Cortex of kidney (tissue), 1 donor: ENCODE measurements at places on chromosomes 13 and 19.

DNA sequence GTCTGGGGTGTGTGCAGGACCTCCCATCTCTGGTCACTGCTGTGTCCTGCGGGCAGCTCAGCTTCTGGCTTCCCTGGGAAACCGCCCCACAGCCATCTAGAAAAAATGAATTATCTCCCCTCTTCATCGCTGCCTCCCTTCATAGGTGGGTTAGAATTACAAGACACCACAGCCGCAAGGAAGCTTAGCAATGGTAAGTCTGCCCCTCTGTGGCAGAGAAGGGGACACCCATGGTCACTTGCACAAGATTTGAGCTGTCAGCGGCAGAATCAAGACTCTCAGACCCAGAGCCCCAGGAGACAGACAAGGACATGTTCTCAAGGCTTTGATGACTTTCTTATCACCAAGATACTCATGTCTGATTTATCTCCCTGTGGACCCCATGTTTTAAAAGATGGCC is 110.8 kb upstream of the PABPC3 start:
- no peak for DNase-seq

GRCh38 chr19:57037556-57037955 is 82.2 kb upstream of the USP29 start:
- DNase-seq: no peak

DNA sequence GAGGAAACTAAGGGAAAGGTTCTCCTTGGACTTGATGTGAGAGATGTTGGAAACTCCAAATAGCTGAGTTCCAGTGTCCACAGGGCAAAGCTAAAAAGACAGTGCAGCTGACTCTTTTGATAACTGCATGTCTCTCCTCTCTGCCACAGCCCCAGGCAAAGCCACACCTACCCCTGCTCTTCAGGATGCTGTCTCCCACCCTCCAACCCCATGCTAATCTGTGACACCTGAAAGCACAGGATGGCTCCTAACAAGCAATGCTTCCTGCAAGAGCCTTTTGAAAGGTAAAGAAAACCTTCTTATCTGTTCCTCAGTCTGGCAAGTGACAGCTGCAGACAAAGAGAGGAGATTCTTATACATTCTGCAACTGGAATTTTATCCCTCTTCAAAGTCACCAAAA is 14.5 kb downstream of the SLC46A3 start:
- DNase-seq: no peak

GRCh38 chr19:48770734-48771472 is 15.6 kb downstream of the FGF21 start:
- no peak for DNase-seq

DNA sequence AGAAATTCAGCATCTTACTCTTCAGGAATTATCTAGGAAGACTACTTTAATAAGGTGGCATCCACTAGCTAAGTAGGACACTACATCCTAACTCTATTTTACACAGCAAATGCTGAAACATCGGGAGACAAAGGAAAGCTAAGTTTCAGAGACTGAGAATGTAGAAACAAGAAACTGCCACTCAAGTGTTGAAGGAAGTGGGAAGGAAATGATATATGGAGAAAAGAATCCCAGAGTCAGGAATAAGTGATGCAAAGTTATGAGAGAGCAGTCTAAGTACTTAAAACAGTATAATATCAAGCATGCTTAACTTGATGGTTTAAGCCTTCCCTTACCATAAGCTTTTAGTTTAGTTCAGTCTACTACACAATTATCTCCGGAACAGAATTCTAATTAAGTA is 52.4 kb downstream of the RBM26 start:
- no peak for DNase-seq

- DNase-seq: no peak
These were observed 89.2 kb downstream of the KCNRG start for GRCh38 chr13:50104493-50104892.

GRCh38 chr13:113491982-113492381 is 1.5 kb upstream of the DCUN1D2 start:
- DNase-seq: no peak

DNA sequence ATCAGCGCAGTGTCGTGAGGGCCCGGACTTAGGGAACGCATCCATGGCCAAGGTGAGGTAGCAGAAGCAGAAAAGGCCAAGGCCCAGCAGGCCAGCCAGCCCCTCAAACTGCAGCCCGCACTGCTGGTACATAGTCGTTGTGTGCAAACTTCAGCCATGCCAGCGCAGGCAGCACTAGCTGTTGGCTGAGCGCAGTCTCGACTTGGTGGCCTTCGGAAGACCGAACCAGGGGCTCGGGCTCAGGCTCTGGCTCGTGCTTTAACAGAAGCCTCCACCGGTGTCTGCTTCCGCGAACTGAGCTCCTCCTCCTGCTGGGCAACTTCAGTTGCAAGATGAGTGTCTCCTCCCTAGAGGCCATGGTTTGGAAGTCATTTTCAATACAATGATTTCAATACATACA is 157.5 kb downstream of the DNAJC15 start:
- no peak for DNase-seq

DNA sequence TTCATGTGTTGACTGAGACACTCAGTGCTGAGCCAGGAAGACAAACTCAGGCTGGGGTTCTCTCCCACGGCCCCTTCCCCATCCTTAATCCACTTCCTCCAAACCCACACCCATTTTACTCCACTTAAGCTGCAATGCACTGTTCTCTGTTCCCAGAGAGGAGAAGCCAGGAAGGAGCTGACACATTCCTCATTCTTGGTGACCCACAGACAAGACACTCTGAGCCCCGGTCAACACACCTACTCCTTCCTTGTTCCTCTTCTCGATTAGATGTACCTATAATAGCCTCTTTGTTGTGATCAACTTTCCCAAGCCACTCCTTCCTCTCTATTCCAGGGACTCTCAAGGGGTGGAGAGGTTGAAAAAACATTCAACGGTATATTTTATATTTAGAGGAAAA is 47.1 kb downstream of the INSR start:
- DNase-seq: no peak

- no peak for DNase-seq
These were observed 40.3 kb downstream of the ERICH6B start for GRCh38 chr13:45575146-45575829.

DNA sequence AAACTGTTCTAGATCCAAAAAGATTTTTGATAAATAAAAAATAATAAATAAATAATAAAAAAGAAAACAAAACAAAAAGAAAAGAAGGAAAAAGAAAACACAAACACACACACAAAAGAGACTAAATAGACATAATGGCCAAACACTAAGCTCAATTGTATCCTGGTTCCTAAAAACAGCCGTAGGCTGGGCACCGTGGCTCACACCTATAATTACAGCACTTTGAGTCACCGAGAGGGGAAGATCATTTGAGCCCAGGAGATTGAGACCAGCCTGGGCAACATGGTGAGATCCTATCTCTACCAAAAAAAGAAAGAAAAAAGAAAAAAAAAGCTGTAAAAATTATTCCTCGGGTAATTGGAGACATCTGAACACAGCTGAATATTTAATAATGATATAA is 8.9 kb downstream of the ETHE1 start:
- DNase-seq: no peak

GRCh38 chr19:17803264-17803896 is 8.4 kb downstream of the B3GNT3 start:
- DNase-seq: no peak

GRCh38 chr19:1602091-1602707 is 3.1 kb downstream of the UQCR11 start:
- DNase-seq: no peak

GRCh38 chr19:15448044-15448777 is 1.5 kb downstream of the WIZ start:
- DNase-seq: no peak

GRCh38 chr19:52200044-52200443 is 10.2 kb downstream of the PPP2R1A start:
- no peak for DNase-seq

GRCh38 chr13:33787051-33787591 is 30.8 kb upstream of the RFC3 start:
- DNase-seq: no peak

DNA sequence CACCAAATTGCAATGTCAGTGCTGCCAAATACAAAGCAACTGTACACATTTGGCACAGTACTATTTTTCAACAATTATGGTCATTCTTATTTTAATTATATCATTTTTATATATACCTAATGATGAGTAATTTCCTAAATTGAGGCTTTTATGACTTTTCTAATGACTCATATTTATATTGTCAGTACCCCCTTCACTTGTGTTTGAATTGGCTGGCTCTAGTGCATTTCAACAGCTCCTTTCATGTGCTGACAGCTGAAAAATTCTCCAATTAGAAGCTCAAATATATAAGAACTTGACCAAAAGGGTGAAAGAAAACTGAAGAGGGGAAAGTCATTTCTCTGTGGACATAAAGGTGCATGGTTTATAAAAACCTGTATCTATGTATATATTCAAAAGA is 263.3 kb downstream of the SLITRK1 start:
- no peak for DNase-seq

DNA sequence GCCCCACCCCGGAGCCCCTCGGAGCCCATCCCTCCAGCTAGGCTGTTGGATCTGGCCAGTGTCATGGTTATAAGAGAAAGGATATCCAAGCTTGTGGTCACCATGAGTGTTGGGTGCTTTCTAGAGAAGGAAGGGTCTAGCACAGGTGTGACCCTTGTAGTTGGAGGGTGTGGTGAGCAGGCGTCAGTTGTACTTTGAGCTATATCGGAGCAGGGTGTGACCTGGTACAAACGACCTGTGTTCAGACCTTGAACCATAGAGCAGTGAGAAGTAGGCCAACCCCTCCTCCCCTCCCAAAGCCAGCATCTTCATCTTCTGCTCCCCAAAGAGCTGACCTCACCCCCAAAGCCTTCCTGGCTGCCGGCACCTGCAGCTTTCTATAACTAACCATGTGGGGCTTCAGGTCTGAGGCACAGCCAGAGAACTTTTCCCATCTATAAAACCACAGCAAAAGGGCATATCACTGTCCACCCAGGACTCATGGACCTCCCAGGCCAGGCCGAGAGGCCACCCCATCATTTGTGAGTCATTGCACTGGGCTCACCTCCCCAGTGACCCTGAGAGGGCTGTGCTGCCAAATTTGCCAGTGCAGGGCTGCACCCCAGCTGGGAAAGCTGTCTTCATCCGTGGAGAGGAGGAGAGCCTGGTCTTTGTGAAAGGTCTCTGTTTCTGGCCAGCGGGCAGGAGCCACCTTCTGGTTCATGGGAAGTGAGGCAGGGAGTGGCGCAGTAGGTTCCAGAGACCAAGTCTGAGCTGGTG is 14.2 kb downstream of the RAB8A start:
- DNase-seq: no peak

- DNase-seq: no peak
These were observed 259.9 kb downstream of the SLITRK1 start for GRCh38 chr13:83622422-83622784.

DNA sequence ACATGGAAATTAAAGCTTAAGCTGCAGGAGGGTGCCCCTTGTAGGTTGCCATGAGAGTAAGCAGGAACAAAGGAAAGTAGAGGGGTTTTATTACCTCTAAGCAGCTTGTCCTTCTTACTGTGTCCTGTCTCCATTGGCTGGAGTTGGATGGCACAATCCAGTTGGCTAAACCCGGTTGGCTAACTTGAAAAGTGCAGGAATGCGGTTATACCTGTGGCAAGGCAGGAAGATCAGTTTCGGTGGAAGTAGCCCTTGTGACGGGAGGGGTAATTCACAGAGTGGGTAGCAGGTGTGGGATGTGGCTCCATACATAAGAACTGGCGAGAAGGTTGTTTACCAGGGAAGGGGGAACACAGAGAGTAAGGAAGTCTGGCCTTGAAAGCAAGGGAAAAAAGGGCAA is 3.2 kb downstream of the ZNF726 start:
- DNase-seq: no peak

GRCh38 chr13:84400706-84401105 is 518.4 kb upstream of the SLITRK1 start:
- DNase-seq: no peak

GRCh38 chr19:35396240-35396885 is 25.5 kb downstream of the GPR42 start:
- no peak for DNase-seq

DNA sequence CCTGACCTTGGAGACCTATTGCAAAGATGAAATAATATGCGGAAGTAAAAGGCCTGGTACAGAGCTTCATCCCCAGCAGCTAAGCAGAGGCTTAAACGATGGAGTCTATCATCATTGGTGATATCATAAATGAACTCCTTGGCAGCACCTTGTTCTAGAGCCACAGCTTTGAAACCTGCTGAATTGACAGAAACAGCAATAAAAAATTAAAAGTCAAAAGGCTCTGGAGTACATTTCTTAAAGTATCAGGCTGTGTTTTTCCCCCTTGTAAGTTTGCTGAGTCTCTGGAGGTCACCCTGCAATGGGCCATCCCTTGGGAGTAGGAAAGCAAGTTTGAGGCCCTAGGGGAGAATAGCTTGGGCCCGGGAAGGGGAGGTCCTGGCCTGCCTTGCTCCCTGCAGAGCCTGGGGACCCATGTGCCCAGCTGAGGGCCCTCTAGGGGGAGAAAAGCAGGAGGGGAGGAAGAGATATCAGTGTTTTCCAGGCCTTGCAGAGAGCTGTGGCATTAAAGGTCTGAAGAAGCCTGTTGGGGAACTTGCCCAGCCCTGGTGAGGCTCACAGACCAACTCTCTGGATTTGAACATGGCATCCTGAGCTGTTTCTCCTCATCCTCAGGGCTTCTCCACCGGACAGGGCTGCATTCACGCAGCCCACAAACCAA is 416.1 kb downstream of the ZNF536 start:
- DNase-seq: no peak

DNA sequence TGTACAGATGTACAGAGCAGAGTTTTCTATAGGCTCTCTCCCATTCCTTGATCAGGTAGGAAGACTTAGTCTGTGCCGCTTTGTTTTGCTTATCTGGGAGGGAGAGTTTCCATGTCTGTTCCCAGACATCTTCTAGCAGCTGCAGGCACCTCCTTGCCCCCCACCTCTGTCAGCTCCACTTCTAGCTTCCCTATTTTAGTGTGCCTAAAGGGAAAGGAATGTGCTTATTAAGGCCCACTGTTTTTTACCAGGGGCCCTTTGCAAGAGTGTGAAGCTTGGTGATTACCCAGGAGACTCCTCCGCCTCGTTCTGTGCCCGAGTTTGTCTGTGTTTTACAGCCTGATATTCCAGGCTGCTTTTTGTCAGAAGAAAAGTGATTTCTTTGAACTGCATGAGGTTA is 1984.4 kb downstream of the OLFM4 start:
- DNase-seq: no peak

DNA sequence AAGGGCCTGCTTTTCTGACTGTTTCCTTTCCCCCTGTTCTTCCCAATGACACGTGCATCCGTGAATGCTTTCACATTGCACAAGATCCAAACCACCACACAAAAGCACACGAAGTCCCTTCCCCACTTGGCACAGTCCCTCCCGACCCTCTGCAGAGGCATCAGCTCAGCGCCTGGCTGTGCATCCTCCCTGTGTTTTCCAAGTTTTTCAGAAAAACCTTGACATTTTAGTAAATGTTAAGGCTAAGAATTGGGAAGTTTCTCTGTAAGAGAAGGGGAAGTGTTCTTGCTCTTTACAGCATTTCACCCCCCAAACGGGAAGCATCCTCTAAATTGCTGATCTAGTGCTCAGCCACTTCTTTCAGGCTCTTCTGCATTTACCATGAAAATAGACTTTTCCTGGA is 94.5 kb upstream of the TM9SF2 start:
- no peak for DNase-seq

- no peak for DNase-seq
These were observed 2.0 kb upstream of the ZNF784 start for GRCh38 chr19:55626350-55626749.
